Sciatic nerve (tissue), 2 donors: ENCODE measurements at places on chromosomes 13 and 19.

GRCh38 chr13:113802090-113802531 is 43.1 kb downstream of the TMEM255B start:
- DNase-seq = peak; percentile 84

DNA sequence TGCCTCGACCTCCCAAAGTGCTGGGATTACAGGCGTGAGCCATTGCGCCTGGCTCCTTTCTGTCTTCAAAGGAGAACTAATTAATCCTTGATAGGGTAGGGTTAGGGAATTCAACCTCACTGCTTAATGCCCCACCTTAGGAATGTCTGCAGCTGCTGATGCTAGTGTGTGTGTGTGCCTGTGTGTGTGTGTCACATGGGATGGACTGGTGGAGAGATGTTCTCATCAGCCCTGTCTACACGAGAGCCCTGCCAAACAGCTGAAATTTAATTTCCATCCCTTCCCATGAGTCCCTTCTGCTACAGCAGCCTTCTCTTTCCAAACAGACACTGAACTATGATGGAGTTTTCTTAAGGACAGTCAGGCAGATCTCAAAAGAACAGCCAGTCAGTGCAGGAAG is 46.5 kb upstream of the CLDN10 start:
- DNase-seq = no peak

DNA sequence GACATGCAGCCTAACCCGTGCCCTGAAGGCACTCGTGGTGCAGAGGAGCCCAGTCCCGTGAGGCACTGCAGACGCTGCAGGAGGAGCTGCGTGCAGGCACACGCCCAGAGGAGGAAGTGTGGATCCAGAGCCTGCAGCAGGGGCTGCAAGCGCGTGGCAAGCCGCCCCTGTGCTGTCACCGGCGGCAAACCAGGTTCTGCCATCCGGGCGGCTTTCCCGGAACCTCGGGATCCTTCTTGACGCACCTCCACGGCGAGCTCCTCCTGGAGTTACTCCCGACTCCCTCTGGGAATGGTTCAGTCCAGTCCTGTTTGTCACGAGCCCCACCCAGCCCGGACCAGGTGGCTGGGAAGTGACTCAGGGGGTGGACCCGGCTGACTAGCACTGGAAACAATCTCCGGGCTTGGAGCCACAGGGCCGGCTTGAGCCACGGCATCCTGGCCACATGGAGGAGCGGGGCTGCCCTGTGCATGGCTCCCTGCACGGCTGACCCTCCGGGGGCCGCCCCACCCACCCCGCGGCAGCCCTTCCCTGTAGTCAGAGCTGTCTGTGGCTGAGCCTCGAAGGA is 10.2 kb downstream of the DPP9 start:
- DNase-seq = no peak

- DNase-seq = no peak
Measured at GRCh38 chr13:48827709-48828108, 148.0 kb upstream of the FNDC3A start.

DNA sequence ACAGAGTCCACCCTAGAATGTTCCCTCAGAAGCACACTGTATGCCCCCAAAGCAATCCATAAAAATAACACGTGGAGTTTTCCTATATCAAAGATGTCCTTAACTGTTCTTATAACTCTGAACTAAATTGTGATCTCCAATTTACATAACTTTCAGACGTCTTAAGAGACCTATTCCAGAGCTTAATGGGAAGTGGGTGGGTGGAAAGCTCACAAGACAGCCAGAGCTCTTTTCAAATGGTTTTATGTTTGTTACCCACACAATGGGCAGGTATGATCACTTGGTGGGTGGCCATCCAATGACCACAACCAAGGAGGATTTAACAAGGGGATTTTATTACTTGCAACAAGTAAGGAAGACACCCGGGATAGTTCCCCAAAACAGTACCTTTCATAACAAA is 81.7 kb downstream of the LRRC63 start:
- DNase-seq = no peak

- no peak for DNase-seq
Measured at GRCh38 chr13:49064476-49064875, 88.8 kb downstream of the FNDC3A start.

GRCh38 chr19:31312009-31312676 is 37.1 kb downstream of the TSHZ3 start:
- no peak for DNase-seq

DNA sequence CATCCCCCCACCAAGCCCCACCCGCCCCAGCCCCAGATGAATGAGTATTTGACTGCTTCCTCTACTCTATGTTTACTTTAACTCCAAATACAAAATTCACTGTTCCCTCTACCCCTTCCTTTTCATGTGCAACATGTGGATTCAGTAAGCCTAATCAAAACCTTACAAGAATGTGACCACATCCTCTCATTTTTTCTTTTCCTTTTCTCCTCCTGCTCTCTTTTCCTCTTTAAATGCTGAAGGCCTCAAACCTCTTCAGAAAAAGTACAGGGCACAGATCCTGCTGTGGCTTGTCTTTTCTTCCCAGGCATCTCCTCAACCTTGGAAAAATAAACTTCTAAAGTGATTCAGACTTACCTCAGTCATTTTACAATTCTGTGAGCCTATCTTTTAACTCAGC is 119.0 kb downstream of the MYCBP2 start:
- DNase-seq = no peak

DNA sequence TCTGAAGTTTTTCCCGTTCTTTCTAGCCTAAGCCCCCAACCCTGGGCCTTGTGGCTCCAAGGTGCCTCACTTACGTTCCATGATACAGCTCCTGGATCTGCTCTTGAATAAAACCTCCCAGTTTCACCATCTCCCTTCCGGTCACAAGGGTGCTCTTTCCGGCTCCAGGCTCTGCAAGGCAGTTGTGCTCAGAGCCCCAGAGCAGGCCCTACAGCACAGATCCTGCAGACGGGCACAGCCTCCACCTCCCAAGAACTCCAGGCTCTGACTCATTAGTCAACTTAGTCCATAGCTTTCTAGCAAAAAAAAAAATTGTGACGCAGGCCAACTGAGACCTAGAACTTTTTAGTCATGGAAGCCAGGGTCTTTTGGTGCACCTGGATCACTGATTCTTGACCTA is 33.9 kb upstream of the SLC7A10 start:
- no peak for DNase-seq

- DNase-seq = no peak
Measured at GRCh38 chr13:36453516-36453915, 21.2 kb downstream of the CCNA1 start.

DNA sequence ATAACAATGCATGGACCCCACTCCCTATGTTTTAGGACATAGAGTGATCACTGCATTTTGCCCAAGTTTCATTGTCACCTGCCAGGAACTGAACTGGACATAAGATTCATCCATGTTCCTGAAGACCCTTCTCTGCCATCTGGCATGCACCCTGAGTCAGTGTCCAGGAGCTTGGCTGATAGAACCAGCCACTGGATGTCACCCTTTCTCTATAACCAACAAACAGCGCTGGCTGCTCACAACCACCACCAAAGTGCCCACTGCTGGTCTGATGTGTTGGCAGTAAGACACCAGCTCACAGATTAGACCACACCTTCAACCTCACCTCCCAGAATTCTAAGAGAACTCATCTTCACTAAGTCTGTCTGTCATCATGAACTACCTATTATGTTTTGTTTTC is 333.4 kb downstream of the ITGBL1 start:
- no peak for DNase-seq

- no peak for DNase-seq
Measured at GRCh38 chr19:44865196-44865767, 19.2 kb downstream of the NECTIN2 start.

DNA sequence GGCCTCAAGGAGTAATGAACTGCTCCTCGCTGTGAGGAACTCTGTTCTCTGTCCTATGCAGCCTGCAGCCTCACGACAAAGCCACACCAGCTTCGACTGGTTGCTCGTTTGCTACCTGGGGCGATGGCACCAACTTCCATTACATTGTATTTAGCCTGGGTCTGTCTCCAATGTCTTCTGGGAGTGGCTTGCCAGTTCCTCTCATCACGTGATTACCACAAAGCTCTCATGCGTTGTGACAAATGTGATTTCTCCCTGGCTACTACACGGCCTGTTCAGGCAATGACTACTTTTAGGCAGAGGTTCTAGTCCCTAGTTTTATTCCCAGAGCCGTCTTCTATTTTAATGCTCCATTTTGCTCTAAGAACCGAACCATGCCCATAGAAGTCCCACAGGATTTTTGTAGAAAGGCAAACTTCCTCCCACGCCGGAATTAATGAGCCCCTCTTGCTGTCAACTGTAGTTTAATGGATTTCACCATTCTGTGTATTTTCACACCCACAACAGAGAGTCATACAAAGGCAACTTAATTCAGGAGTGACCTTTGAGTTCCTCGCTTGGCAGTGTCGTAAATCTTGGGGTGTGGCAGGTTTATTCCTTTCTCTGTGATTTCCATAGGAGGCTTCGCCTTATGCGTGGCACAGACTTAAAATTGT is 351.9 kb downstream of the EFNB2 start:
- DNase-seq = no peak

DNA sequence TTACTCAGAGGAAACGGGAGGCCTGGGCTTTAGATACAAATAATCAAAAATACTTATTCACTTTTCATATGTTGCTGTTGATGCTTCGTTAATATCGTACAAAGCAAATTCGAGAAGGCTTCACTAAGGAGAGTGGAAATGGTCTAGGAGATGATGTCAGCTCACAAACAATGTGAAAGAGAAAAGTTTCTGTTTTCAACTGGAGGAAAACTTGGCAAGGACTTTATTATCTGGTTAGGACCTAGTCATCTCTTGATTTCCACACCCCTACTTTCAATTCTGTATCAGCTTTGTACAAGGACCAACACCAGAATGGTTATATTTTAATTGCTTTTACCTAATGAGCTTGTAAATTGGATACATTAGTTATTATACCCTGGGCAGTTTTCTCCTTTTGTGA is 88.0 kb downstream of the SLC10A2 start:
- no peak for DNase-seq

DNA sequence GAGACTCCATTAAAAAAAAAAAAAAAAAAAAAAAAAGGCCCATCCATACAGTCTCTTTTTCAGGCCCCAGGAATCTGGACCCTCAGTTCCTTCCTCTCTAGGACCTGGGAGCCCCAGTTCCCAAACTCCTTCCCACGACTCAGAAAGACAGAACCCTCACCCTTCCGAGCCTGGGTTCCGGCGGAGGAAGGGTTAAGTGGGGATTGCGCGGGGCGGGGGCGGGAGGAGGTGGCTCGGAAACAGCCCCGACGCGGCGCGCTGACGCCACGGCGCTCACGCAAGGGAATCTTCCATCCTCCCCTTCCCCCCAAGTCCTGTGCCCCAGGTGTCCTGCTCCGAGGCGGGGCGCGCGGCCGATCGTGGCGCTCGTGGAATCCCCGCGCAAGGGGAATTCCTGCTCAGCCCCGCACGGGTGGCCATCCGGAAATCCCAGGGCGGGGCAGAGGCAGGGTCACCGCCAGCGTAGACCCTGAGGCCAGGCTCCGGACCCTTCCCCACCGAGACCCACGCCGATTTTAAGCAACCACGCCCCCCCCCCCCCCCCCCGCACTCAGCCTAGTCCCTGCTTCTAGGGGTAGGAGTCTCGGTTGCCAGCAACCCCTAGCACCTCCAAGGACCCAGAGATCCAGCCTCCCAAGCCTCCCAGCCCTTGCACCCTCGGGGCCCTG is 659 bp downstream of the NFKBID start:
- peak; percentile 86 for DNase-seq

GRCh38 chr19:44576843-44577565 is 36.4 kb upstream of the IGSF23 start:
- DNase-seq = no peak

GRCh38 chr13:113548778-113549621 is 35.6 kb upstream of the TFDP1 start:
- no peak for DNase-seq

GRCh38 chr19:10189616-10190015 is 5.1 kb downstream of the DNMT1 start:
- DNase-seq = no peak

DNA sequence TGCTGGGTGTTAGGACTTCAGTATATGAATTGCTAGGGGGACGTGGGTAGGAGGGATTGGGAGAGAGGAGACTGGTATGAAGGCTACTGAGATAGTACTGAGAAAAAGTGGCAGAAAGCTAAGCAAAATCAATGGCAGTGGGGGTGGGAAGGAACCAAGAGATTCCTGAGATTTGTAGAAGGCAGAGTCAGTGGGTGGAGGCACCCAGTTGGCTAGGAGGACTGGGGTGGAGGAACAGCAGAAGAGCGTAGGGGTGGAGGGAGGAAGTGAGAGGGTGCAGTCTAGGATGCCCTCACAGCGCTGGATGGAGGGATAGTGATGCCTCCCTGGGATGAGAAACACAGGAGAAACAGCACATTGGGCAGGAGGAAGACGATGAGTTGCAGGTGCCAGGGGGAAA is 5.6 kb upstream of the MEDAG start:
- no peak for DNase-seq

DNA sequence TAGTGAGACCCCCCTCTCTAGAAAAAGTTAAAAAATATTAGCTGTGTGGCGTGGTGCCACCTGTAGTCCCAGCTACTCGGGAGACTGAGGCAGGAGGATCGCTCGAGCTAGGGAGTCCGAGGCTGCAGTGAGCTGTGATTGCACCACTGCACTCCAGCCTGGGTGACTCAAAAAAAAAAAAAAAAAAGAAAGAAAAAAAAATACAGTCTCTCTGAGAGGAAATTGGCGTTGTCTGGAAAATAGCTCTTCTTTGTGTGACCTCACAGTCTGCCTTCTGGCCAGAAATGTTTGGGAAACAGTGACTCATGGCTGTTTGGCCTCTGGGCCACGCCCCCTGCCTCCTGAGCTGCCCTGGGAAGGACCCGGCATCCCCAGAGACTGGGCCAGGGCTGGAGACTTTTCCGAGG is 10.7 kb downstream of the MARCHF2 start:
- peak; percentile 96 for DNase-seq

DNA sequence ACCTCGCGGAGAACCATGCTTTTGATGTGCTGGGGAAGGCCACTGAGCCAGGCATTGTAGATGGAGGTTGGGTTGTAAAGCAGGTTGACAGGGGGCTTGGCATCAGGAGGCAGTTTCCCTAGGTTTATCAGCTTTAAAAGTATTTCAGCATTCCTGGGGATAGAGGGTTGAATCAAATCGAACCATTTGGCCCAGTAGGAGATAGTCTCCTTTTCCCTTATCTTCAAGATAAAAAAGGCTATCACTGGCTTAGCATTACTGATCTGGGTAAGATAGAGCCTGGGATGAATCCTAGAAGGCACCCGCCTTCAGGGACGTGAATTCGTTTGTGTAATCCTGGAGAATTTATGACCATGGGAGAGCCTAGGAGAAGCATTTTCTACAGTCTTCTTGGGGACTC is 30.6 kb downstream of the SLC6A16 start:
- no peak for DNase-seq

DNA sequence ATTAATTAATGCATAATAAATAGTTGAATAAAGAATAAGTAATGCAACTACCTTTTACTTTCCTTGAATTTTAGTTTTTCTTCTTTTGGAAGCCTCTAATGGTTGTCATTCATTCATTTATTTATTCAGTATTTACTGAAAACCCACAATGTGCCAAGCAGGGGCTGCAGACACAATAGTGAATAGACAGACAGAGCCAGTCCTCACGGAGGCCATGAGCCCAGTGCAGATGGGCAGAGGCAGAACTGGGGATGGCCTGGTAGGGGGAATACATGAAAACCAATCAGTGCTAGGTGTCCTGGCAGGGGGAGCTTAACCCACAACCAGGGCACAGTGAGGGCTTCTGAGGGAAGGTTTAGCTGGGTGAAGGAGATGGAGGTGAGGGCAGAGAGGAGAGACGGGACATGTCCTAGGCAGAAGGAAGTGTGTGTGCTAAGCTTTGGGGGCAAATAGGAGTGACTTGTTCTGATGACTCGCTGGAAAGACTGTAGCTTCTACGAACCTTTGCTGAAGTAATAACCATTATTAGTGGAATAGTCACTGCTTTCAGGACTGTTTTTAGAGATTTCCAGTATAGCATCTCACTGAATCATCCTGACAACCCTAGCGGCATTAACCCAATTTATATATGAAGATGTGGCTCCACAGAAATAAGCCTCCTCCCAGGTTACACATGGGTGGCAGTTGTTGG is 55.9 kb downstream of the ERCC5 start:
- DNase-seq = no peak
